ENCODE measurements at places on chromosomes 1 and 21.

DNA sequence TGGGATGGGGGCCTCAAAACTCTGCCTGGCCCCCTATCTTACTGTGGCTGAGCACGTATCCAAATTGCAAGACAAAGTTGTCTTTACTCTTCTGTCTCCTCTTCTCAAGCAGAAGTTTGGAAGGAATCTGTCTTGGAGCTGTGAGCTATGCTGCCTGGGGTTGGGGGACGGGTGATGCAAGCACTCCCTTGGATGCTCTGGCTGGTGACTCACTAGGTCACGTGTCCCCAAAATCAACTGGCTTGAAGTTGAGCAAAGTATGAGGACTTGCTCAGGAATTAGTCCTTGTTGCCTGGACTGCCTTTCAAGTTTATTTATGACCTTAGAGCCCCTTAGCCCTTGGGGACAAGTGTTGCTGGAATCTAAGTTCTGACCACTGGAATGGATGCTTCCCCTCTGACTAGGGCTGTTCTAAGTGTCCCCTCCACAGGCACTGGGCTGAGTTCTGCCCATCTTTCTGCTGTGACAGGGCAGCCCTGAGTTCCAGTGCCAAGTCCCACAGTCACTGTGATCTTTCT, 269.5 kb downstream of the HHAT start:
- DNase-seq: no peak

DNA sequence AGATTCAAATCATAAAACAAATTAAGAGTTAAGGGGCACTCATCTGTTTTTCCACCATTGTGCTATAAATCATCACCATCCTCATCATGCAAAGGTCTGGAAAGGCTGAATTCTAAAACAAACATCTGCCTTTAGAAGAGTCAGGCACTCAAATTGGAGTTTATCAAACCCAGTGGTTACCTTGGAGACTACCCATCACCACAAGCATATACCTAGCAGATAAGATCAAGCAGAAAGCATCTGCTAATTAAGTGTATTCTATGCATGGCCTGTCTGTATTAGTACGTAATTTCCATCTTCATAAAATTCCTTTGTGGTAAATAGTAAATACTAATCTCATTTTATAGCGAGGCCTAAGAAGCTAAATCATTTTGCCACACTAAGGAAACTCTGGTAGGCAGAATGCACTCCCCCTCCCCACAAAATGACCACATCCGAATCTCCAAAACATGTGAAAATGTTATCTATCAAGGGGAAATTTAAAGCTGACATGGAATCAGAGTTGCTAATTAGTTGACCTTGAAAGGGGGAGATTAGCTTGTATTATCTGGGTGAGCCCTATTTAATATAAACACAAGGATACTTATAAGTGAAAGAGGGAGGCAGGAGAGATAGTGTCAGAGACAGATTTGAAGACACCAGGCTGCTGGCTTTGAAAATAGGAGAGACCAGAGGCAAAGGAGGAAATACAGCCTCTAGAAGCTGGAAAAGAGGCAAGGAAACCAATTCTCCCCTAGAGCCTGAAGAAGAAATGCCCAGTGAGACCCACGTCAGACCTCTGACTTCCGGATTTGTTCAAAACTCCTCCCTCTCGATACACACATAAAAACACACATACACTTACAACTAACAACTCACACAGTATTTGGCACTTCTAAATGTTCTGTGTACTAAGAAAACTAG, 23.2 kb downstream of the ARID4B start:
- no peak for DNase-seq

DNA sequence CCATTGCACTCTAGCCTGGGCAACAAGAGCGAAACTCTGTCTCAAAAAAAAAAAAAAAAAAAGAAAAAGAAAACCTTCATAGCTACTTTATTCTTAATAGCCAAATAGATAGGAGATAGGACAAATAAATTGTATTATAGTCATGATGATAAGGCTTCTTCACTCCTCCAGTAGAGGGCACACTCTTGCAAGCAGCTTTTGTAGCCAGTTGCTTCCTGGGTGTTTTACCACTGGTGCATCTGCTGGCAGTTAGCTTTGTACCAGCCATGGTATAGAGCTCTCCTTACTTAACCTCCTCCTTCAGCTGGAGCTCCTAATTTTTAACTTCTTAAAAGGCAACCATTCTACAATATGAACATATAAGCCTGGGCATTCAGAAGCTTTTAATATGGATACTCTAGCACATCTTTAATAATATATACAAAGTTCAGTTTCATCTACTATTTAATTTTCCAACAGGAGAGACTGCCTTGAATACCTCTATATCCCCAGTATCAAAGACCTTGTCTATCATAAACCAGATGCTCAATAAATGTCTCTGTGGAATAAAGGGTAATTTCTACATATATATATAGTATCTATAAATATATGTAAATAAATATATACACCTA, 35.8 kb downstream of the EVI5 start:
- peak; percentile 63 for DNase-seq

DNA sequence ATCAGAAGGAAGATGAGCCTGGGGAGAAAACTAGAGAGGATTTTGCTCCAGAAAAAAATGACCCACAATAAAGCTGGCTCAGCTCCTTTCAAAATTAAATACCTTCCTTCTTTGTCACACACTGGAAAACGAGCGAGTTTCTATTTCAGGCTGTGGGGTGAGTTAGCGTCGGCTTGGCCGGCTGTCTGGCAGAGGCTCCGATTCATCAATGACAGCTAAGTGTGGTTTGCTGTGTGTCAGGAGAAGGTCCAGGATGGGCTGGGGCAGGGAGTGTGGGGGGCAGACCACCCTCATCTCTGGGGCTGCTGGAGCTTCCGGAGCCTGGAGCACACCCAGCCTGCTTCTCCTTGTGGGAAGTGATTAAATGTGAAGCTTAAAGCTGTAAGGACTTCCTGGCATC, 120.2 kb downstream of the ETS2 start:
- no peak for DNase-seq

- DNase-seq: no peak
Measured at GRCh38 chr1:65890201-65890843, 97.6 kb downstream of the PDE4B start.

- no peak for DNase-seq
Measured at GRCh38 chr1:96524100-96524499, 197.5 kb upstream of the PTBP2 start.

DNA sequence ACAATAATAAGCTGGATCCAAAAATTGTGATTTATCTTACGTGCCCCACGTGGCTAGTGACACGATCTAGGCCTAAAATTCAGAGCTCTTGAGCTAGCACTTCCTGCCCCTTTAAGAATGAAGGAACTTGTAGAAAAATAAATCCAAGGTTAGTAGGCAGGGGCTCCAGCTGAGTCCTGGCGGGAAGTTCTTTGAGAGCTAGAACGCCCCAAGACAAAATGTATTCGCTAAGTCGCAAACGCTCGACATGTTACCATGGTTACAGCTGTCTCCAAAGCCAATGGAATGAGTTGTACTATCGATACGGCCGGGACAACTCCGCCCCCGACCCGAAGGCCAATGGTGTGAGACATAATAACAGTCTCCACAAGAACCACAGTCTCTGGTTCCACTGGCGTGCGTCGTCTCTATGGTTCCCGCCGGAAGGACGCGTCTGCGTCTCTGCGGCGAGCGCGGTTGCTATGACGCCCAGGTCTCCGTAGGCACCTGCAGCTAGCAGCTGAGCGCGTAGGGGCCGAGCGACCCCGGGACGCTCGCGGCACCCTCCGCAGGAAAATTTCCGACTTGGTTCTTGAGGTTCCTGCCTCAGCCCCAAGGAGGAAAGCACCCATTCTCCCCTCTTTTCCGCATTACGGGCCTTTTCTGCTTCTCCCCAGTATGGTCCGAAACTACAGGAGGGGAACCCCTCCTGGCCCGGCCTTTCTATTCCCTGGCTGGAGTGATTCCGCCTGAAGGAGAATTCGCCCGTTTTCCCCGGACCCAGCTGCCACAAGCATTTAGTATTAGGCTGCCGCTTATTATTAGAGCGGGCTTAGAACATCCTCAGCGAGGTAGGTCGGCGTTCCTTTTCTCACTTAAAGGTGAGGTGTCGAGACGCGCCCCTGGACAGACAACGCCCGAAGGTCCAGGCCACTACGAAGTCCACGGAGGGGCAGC, at the start of gene CCDC30:
TSS of gene CCDC30 (plus strand) at position 459 of the 936 bp plus-strand sequence. CDS start 17,266 bp downstream, outside the sequence.
- DNase-seq: peak; percentile 100

- peak; percentile 27 for DNase-seq
Measured at GRCh38 chr1:112507921-112508277, 866 bp upstream of the WNT2B start.

DNA sequence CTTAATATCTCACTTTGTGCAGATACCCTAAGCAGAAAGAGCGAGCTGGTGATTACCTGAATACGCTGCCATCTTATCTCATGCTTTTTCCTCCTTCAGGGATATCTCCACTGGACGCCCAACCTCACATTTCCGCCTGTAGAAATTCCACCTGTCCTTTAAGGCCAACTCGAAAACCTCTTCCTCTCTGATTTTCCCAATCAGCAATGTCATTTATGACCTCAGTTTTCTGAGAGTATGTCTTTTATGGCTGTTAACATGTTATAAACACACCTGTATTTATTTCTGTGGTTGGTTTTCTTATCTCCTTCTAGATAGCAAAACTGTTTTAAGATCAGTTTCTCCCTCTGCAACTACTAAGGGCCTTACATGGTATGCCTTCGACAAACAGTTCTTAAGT, 41.1 kb downstream of the CD34 start:
- no peak for DNase-seq

DNA sequence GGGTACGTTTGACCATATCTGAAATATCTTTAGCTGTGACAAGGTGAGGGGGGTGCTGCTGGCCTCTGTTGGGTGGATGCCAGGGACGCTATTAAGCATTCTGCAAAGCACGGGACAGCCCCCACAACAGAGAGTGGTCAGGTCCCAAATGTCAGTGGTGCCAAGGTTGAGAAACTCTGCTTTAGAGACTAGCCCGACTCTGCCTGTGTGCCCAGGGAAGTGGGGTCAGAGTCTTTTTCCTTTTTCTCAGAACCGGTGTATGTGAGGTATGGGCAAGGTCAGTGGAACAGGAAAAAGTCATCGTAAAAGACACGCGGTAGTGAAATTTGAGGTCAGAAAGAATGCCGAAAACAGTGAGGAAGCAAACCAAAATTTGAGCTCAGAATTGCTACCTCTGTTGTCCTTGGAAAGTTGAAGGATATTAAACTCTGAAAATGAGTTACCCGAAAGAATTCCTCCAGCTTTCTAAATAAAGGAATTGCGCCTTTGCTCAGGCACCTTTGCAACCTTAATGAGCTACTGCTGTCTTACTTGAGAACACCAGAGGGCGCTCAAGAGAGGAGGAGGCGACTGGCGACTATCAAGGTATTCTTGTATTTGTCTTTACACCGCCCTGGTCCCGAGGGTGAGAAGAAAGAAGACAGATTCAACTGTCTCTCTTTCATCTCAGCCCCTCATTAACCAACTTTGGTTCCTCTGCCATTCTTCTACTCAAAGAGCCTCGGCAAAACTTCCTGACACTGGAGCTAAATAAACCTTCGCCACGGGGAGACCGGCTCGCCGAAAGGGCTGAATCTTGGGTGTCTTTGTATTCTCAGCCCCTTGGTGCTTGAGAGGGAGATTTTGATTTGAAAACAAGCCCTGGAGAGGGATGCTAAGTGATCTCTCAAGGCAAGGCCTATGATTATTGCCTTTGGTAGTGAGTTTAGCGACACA, 85.4 kb upstream of the OLIG2 start:
- peak; percentile 55 for DNase-seq

GRCh38 chr1:44999232-44999631, 11.9 kb downstream of the HECTD3 start:
- DNase-seq: no peak

DNA sequence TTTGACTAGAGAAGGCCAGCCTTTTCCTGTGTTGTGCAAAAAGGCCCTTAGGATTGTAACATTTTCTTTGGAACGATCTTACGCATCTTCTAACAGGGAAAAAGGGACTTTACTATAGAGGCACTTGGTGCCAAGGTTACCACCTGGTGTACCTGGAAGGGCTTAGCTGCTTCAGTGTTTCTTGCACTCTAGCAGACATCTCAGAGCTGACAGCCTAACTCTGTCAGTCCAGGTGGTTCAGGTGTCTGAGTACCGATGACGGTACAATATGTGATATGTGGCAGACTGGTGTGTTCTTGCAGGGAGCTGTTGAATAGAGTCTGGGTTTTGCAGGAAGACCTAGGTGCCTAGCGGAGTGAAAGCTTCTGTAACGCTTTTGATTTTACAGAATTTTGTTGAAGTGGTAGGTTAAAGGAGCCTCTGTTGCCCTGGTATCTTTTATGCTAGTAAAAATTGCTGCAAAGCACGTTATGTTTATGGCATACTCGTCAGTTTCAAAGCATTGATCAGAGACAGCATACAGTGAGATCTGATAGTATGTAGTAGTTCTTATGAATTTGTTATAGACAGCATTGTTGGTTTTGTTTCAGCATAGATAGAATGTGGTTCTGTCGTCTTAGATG, 1.4 kb downstream of the MAGI3 start:
- peak; percentile 29 for DNase-seq

DNA sequence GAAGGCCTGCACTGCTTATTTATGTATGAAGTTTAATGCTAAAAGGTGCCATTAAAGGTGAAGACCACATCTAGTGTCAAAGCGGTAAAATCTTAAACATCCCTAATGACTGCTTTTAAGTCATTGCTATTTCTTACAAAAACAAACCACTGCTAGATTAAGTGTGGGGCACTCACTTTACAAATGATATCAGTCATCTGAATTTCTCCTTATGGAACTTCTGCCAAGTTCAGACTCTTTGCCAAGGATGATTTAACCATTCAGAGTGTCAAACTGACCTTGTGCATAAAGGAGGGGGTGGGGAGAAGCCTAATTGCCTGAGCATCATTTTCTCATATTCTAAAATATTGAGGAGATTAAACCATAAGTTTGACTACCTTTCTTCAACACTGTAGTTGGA, 271.5 kb downstream of the TGFB2 start:
- DNase-seq: no peak

DNA sequence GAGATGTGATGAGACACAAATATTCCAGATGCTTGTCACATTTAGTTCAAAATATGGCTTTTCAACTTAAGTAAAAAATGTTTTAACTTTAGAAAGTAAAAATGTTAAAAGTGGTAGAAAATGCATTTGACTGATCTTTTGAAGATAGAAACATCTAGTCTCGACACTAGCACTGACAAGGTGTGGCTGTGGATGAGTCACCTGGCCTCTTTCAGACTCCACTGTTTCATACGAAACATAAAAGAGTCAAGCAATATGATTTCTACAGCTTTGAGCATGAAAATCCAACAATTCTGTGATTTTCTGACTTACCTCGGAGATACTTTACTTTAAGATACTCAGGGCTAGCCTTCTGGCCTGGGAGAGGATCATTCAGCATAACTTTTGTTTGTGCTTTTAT, 47.7 kb downstream of the TTC13 start:
- DNase-seq: no peak

GRCh38 chr1:153563991-153564390, 1.7 kb downstream of the S100A2 start:
- no peak for DNase-seq

GRCh38 chr1:182588500-182589396, at the start of gene RNASEL:
RNASEL (minus strand) TSS chr1:182589256; CDS start chr1:182586806, 2,450 bp downstream.
- DNase-seq: no peak

Data from NCI-H345 (cell line).